ENCODE measurements at places on chromosomes 5 and 9. TPM values are rescaled to one million over a fixed set of nuclear protein-coding genes. Genes with fewer than 3 reads are reported as not detected.

Gene HTR1A
- total RNA-seq: not detected

Gene HSPB3
- total RNA-seq: not detected

Gene SKP2
- 58.4 TPM for total RNA-seq

Gene DOK3
- 8.4 TPM for total RNA-seq

Gene GDF9
- 0.09 TPM for total RNA-seq

Gene CDKN2B
- 74.0 TPM for total RNA-seq

Gene IL4
- not detected for total RNA-seq

Gene SNAPC4
- total RNA-seq: 13.1 TPM

Gene FOXD4L6
- 0.37 TPM for total RNA-seq
